Forelimb muscle (tissue), 1 donor: ENCODE measurements at places on chromosomes 1 and 21. TPM values are rescaled to one million over a fixed set of nuclear protein-coding genes. Genes with fewer than 3 reads are reported as not detected.

GRCh38 chr1:26913754-26914619 lies at the start of gene NR0B2:
Gene NR0B2, minus strand, starts transcription at chr1:26913975. Its CDS starts 35 bp downstream, at chr1:26913940.
- no peak for DNase-seq

DNA sequence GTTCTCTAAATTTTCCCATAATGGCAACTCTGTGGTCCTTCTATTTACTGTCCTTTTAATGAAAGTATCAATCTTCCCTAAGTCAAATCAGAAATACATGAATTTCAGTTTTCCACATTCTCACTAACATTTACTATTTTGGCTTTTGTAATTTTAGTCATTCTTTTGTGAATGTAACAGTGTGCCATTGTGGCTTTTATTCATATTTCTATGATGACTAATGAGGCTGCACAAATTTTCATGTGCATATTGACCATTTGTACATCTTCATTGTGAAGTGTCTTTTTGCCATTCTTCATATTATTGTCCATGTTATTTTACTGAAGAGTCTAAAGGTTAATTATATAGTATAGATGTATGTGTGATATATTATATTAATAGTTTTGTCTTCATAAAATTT lies 431.0 kb upstream of the BRINP3 start:
- no peak for DNase-seq

DNA sequence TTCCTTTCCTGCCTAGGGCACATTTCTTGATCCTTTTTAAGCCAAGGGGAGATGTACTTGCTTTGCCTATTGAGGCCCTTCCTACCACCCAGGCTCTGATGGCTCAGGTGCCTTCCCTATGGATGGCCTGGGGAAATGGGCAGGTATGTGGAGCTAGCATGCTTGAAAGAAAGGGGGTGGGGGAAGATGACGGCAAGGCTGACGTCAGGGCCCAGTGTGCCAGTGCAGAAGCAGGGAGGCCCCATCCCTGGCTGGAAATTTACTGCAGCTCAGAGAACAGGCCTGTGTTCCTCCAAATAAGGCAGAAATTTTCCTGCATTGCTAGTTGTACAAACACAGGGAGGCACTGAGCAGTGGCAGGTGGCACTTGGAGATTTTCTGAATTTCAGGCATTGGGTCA lies 453.2 kb upstream of the VAMP3 start:
- no peak for DNase-seq

GRCh38 chr1:10532362-10532761 lies 57.6 kb downstream of the PEX14 start:
- DNase-seq: no peak

The PM20D1 gene
- not detected for polyA plus RNA-seq

GRCh38 chr1:106727171-106727570 lies 329.3 kb upstream of the PRMT6 start:
- DNase-seq: no peak

DNA sequence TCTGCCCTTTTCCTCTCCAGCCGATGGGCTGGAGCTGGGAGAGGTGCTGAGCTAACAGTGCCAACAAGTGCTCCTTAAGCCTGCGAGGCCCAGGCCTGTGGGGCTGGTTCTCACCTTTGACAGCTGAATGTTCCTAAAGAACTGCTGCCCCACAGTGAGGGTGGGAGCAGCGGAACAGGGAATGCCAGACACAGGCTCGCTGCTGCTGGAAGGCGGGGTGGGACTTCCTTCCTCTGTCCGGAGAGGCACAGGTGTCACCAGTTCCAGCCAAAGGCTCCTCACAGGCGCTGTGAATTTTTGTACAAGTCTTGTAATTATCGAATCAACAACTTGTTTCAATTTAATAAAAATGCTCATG lies 47.1 kb downstream of the COQ8A start:
- no peak for DNase-seq

DNA sequence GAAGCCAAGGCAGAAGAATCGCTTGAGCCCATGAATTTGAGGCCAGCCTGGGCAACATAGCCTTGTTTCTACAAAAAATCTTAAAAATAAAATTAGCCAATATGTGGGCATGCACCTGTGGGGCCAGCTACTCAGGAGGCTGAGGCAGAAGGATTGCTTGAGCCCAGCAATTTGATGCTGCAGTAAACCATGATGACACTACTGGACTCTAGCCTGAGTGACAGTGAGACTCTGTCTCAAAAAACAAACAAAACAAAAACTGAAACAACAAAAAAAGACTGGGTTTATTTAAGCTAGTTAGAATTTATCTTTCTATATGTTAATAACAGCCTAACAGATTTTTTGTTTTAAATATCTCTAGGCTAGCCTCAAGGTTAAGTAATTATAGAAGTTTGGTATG lies 57.4 kb downstream of the SLC35A3 start:
- no peak for DNase-seq

The KCNJ9 gene
- polyA plus RNA-seq: 0.10 TPM

- DNase-seq: no peak
These were observed 11.1 kb downstream of the PTPRC start for GRCh38 chr1:198649968-198650338.

DNA sequence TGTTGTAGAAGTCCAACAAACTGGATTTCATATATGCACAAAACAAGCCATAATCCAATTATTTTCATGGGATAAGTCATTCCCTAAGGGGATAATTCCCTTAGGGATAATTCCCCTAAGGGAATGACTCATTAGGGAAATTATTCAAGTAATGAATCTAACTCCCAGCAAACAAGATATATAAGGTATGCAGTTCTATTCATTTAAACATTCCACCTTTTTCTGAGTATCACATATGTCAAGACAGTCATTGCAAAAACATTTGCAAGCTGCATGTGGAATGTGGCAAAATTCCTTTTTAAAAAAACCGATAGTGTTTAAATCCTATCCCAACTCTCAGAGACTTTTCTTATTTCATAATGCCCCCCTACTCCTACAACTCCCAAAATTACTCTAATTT lies 131.2 kb downstream of the AKT3 start:
- no peak for DNase-seq
